Fibroblast of mammary gland (primary cell): ENCODE measurements at places on chromosomes 16 and 17.

DNA sequence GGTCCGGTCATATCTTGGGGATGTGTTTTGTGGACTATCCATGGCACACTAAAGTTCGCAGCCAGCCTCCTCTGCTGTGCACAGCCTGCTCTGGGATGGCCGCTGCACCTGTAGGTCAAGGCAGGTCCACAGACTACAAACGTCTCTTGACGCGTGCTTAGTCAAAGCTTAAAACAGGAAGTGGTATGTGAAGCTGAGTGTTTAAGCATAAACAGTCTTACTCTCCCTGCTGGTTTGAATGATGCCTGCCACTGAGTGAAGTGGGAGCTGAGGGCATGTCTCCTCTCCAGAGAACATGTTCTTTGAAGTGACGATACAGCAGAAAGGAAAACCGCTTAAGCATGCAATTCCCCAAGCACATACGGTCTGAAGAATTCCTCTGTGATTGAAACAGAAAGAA is 365.6 kb downstream of the SLC39A11 start:
- DNase-seq, result peak; percentile 13

DNA sequence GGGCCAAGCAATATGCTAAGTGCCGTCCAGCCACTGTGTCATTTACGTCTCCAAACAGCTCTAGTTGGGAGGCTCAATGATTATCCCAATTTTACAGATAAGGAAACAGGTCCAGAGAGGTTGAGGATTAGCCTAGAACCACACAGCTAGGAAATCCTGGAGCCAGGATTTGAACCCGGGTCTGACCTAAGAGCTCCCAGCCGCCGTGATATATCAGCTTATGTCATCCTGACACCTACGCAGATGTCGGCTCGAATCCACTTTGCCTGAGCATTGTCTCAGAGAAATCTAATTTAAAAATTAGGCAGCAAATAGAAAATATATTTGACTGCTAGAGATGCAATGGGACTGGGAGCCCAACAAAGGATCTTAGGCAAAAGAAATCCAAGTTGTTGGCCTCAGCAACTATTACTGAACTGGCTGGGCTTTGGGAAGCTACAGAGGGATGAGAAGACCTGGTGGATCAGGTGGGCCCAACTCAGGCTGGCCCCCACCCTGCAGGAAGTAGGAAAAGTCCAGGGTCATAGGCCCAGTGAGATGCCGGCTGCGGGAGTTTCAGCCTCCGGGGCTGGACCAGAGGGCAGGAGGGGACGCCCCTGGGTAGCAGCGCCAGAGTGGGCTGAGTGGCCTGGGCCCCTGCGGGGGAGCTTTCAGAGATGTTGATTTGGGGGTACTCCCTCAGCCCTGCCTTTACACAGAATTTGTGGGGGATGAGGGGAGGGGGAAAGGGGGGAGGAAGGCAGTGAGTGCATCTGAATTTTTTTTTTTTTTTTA is 35.1 kb upstream of the IL21R start:
- peak; percentile 24 for DNase-seq

DNA sequence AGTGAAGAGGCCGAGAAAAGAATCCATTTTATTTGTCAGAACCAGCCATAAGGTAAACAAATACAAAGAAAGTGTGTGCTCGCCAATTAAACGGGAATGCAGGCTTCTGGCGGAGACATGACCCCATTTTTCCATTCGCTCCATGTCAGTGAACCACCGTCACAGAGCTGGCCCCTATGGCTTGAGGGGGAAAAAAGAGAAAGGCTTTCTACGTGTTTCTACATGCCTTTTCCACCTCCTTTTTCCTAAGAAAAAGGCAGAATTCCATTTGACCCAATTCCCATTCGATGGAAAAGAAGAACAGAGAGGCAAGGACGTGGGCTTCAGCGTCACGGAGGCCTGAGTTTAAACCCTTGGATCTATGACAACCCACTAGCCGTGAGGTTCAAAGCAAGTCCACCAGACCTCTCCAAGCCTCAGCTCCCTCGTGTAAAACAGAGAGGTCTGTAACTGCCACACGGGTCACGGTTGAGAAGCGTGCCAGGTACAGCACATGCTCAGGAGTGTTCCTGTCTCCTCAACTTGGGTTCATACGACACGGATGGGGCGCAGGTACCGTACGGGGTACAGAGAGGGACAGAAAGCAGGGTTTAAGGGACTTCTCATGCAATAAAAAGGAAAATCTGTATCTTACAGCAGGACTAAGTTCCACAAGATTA is 91.9 kb downstream of the NXN start:
- DNase-seq, result no peak

DNA sequence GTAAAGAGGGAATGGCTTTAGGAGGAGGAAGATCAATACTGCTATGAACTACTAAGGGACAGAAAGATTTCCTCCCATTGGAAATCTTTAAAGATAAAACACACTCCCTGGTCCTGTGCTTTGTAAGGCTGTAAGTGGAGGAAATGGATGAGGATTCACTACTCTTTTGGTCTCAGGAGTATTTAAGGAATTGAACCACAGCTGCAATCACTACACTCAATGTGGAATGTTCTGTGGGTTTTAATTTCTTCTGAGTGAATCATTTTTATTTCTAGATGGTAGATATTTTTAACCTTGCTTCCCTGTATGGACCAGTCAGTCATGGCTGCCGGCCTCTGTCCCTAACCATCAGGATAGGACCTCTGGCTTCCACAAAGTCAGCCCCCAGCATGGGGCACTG is 65.6 kb downstream of the SDR42E1 start:
- peak; percentile 53 for DNase-seq

GRCh38 chr17:47239619-47239966 is 14.0 kb upstream of the ITGB3 start:
- no peak for DNase-seq

- DNase-seq, result peak; percentile 65
Observed at GRCh38 chr17:59963738-59964481, 630 bp downstream of the RNFT1 start.

GRCh38 chr16:57377080-57377841 is 5.0 kb downstream of the CX3CL1 start:
- DNase-seq, result no peak

DNA sequence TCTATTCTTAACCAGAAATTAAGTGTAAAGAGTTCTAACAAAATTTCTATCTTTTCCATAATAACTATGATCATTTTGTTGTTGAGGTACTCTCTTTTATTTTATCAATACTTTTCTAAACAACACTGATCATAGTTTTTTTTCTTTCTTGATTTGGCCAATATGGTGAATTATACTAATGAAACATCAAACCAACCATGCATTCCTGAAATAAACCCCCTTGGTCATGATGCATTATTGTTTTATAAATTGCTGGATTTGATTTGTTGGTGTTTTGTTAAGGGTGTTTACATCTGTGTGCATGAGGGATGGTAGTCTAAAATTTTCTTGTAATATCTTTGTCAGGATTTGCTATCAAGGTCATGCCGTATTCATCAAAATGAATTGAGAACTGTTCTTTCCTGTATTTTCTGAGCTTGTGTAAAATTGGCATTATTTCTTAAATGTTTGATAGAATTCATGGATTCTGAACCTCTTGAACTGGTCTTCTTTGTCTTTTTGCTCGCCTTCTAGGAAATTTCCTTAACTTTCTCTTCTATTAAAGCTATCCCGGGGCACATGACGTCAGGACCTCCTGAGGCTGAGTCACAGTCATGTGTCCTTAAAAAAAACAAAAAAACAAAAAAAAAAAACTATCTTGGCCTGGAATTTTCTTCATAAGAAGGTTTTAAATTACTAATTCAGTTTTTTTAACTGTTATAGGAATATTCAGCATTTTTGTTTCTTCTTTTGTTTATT is 3.9 kb upstream of the TRIM25 start:
- DNase-seq, result peak; percentile 79

- no peak for DNase-seq
Observed at GRCh38 chr16:46712911-46713310, 23.5 kb downstream of the ORC6 start.

DNA sequence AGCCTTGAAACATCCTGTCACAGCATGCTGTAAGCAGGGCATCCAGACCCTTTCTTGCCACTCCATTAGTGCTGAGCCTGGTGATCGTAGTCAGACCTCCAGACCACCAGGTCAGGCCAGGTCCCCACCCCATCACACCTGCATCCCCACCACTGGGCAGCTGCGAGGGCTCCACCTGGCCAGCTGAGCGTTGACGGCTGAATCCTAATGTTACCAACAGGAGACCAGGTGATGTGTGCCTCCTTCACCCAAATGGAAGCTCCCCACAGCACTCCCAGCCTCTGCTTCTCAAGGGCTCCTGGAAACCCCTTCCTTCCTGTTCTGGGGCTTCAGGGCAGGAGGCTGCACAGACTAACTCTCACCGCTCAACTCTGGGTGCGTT is 189.4 kb downstream of the C16orf95 start:
- DNase-seq, result no peak
